ENCODE measurements at places on chromosomes 11 and 22.

DNA sequence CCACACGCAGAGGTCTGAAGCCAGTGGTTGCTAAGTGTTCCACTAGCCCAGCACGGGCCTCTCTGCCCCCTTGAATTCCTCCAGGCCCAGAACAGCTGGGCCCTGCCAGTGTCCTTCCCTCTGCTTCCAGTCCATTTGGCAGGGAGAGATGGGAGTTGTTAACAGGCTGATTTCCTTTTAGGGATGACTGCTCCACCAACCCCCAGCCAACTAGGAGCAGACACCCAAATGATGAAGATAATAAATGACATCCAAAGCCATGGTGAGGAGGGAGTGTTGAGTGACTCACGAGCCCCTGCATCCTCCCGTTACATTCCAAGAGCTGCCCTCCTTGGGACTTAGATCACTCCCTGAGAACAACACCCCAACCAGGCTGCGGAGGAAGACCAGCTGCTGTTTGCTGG, 20.6 kb downstream of the PARVA start:
- no peak for DNase-seq

DNA sequence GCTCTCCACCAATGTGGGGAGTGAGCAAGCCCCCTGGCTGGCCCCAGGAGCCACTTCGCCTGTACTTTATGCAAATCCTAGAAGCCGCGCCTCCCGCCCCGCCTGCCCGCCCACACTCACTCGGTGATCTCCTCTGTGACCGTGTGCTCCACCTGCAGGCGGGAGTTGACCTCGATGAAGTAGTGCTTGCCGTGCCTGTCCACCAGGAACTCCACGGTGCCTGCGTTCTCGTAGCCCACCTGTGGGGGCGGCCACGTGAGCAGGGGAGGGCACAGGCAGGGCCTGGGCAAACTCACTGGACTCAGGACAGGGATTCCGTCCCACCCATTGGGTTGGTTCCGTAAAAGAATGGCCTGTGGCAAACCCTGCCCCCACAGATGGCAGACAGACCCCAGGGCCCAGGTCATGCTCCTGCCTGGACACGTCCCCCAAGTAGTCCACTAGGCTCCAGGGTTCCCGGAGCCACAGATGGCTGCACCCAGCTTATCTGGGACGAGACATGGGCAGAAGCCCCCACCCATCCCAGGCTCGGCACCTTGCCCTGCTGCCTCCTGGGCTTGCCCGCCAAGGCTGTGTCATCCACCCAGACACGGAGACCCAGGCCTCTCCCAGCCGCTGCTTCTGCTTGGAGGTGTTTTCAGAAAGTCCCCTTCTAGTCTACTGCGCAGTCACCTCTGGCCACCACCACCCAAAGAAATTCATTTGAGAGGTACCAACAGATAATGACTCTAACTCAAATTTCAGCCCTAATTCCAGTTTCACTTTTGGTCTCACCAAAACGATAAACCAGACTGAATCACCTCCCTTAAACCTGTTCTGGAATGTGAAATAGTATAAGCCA, 12.1 kb downstream of the LRFN4 start:
- peak; percentile 57 for DNase-seq

- DNase-seq, result no peak
Measured at GRCh38 chr11:102608699-102609098, 16.4 kb downstream of the MMP20 start.

DNA sequence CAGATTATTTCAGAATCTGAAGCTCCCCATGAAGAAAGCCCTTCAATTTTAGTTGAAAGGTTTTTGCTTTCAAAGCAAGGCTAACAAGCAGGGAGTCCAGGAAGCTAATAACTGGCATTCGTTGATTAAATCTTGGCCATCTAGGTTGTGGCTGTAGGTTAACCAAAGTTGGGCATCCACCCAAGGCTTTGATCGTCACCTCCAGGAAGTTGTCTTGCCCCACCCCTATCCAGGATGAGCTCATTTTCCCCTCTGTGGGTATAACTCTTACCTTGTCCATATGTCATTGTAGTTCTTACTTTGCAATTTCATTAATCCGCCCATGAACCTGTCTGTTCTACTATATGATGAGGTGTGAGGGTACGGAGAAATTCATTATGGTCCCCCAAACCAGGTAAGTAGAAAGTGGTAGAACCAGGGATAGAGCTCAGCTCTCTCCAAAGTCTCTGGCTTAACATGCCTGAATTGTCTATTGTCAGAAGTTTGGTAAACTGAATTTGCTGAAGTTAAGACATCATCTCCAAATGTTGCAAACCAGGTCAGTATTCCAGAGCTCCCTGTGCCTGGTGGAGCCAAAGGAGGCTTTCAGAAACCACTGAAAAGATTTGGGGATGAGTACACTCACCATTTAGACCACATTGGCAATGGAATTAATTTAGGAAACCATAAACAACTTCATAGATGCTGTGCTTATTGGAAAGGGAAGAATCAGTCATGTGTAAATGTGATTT, 97.1 kb downstream of the CD44 start:
- peak; percentile 25 for DNase-seq

DNA sequence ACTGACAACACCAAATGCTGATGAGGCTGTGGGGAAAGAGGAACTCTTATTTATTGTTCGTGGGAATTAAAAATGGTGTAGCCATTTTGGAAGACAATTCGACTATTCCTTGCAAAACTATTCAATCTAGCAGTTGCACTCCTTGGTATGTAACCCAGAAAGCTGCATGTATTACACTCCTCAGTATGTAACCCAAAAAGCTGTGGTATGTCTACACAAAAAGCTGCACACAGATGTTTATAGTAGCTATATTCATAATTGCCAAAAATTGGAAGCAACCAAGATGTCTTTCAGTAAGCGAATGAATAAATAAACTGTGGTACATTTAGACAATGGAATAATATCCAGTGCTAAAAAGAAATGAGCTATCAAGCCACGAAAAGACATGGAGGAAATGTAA, 4.9 kb downstream of the NNMT start:
- no peak for DNase-seq

DNA sequence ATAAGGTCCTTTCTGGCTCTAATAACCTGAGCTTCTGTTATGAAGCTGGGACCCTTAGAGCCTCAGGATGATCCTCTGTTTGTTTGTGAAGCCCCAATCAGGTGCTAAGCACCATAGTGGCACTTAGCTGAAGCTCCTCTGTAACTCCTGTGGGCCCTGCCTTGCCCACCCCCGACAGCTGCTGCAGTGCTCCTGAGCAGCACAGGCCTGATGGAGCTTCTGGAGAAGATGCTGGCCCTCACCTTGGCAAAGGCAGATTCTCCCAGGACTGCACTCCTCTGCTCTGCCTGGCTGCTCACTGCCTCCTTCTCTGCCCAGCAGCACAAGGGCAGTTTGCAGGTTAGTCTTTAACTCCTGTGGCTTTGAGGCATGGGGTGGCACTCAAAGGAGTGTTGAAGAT, 19.0 kb upstream of the CCDC134 start:
- no peak for DNase-seq

DNA sequence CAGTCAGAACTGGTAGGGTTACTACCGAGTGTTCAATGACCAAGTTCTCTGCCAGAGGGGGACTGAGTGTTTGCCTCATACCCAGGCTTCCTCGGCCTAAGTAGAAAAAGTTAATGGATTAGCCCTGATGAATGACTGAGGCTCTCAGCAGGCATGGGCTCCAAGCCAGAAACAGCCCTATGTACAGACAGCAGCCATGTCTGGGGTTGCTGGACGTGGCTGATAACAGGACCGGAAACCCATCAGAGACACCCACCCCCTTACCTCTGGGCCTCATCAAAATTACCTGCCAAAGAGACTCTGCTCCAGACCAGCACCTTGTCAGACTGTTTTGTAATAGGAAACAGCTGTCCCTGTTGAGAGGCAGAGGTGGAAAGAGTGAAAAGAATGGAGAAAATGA, 351.4 kb downstream of the ETS1 start:
- DNase-seq, result no peak
